Uterine smooth muscle cell (primary cell): ENCODE measurements at places on chromosomes 11 and 22. TPM values are rescaled to one million over a fixed set of nuclear protein-coding genes. Genes with fewer than 3 reads are reported as not detected.

Gene C22orf31
- not detected in 2 replicates for total RNA-seq

Gene IL18
- total RNA-seq: 2.0 and 2.3 TPM in 2 replicates

Gene CRY2
- total RNA-seq: 18.0 and 18.7 TPM in 2 replicates

Gene SYT12
- total RNA-seq: under 0.01 and 0.12 TPM in 2 replicates

Gene TRIM51
- total RNA-seq: not detected in 2 replicates

Gene NCAM1
- total RNA-seq: 32.4 and 35.1 TPM in 2 replicates

Gene CDC42EP2
- 13.3 and 17.2 TPM in 2 replicates for total RNA-seq

Gene PGA4
- not detected in 2 replicates for total RNA-seq

Gene CCDC134
- 9.0 and 11.2 TPM in 2 replicates for total RNA-seq

Gene OR8D1
- total RNA-seq: under 0.01 TPM in 1 of 2 replicates, not detected in the other

Gene P2RY6
- total RNA-seq: 0.12 TPM in 1 of 2 replicates, not detected in the other

Gene NFRKB
- total RNA-seq: 17.0 and 22.7 TPM in 2 replicates

Gene FGF4
- not detected in 2 replicates for total RNA-seq

Gene SYNGR1
- total RNA-seq: 5.9 and 8.1 TPM in 2 replicates

Gene GCAT
- total RNA-seq: 28.2 and 30.2 TPM in 2 replicates

Gene ROM1
- total RNA-seq: 2.3 and 2.9 TPM in 2 replicates

Gene PPARA
- total RNA-seq: 10.8 and 14.2 TPM in 2 replicates

Gene IMMP1L
- 10.6 and 12.1 TPM in 2 replicates for total RNA-seq

Gene C11orf86
- not detected in 2 replicates for total RNA-seq

Gene TUBA8
- total RNA-seq: 0.33 and 0.62 TPM in 2 replicates

Gene MPST
- total RNA-seq: 47.5 and 62.5 TPM in 2 replicates

Gene GP1BB
- total RNA-seq: 0.89 and 2.7 TPM in 2 replicates

Gene HORMAD2
- not detected in 2 replicates for total RNA-seq

Gene MAPK11
- total RNA-seq: 7.4 and 8.6 TPM in 2 replicates

Gene SCGB1A1
- not detected in 2 replicates for total RNA-seq

Gene B4GALNT4
- total RNA-seq: 1.00 and 1.8 TPM in 2 replicates

Gene GTSE1
- total RNA-seq: 4.2 and 16.8 TPM in 2 replicates

Gene SGSM1
- total RNA-seq: under 0.01 and 0.11 TPM in 2 replicates

Gene SUSD2
- total RNA-seq: 1.9 and 8.6 TPM in 2 replicates

Gene IGHMBP2
- total RNA-seq: 12.5 and 12.6 TPM in 2 replicates

Gene LRRC4C
- total RNA-seq: under 0.01 and 0.11 TPM in 2 replicates
